ENCODE measurements at places on chromosomes 2 and 18.
A peak's percentile ranks its signal among the peaks of the same experiment; 100 is the strongest.

DNA sequence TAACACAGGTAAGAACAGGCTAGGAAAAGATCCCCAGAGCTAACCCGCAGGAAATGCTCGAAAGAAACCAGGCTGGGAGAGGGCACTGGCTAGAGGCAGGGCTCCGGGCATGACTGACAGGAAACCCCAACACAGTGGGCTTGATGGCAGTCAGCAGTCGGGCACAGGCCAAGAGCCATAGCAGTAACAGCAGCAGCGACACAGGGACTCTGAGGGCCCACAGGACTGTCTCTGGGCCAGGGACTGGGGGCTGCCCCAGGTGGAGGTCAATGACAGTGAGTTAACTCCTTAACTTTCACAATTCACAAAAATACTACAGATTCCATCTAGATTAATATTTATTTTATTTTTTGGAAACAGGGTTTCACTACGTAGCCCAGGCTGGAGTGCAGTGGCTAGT lies 37.3 kb upstream of the ASPRV1 start:
- no peak for DNase-seq

- peak; percentile 3 for DNase-seq
These were observed 423.8 kb upstream of the MEX3C start for GRCh38 chr18:51621113-51621863.

DNA sequence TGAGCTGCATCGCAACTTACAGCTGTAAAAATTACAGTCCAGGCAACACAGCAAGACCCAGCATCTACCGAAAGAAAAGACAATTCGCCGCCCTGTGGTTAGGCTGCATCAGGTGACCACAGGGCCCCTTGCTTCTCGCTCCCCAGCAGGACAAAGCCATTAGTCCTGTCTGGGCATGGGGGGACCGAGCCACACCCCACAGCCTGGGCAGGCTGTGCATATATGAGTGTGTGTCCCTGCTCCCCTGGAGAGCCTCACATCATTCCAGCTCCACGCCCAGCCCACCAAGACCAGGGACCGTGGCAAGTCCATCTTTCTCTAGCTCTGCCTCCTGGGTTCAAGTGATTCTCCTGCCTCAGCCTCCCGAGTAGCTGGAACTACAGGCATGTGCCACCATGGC lies 33.9 kb downstream of the SNORC start:
- DNase-seq, result no peak

- DNase-seq, result peak; percentile 83
These were observed 41.3 kb upstream of the KCNE4 start for GRCh38 chr2:223010641-223011040.

All from GM04504 (cell line).